Astrocyte (in vitro differentiated cells and primary cell): ENCODE measurements at places on chromosomes 2 and 18. TPM values are rescaled to one million over a fixed set of nuclear protein-coding genes. Genes with fewer than 3 reads are reported as not detected.

GRCh38 chr2:236752096-236752495 lies 182.5 kb downstream of the ACKR3 start:
- no peak for DNase-seq

DNA sequence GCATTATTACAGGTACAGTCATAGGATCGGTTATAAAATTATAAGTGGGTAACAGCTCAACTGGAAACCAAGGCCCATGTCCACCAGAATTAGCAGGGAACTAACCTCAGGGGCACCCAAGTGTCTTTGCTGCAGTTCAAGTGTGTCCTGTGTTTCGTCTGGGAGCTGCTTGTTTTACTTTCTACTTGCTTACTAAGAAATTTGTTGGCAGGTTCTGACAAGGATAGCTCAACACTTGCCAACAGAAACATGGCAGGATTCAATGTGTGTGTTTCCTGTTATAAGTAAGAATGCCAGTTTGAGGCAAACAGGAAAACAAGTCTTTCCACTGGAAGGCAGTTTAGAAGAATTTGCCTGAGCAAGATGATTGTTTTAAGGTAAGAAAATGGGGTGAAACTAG lies 104.5 kb downstream of the EPHA4 start:
- peak; percentile 65 for DNase-seq

DNA sequence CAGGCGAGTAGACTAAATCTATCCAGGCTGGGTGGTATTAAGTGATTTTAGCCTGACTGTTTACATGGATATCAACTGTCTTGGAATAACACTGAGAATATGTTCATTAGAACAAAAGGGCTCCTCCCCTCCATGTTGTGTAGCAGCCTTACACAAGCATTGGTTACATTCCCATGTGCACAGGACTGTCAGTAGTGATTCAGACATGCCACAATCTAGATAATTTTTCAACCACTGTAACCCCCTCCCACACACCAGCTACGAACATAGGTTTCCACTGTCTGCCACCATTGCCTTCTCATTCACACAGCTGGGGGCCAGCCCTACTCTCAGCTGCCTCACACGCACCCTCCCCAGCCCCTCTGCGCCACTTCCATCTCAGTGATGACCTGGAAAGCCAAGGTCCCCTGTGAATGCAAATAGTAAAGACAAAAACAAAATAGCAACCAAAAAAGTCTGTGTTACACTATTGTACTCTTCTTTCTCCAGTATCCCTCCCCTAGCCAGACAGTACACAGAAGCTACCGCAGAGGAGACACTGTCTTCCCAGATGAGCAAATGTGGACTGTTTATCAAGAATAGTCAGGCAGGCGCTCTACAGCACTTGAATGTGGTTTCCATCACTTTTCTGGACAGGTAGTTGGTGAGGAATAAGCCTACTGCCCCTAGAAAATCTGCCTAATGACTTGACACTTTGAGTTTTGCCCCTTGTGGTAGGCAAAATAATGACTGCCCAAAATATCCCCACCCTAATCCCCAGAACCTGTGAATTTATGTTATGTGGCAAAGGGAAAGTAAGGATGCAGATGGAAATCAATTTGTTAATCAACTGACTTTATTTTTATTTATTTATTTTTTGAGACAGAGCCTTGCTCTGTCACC lies 27.9 kb upstream of the TYMS start:
- peak; percentile 32 for DNase-seq

DNA sequence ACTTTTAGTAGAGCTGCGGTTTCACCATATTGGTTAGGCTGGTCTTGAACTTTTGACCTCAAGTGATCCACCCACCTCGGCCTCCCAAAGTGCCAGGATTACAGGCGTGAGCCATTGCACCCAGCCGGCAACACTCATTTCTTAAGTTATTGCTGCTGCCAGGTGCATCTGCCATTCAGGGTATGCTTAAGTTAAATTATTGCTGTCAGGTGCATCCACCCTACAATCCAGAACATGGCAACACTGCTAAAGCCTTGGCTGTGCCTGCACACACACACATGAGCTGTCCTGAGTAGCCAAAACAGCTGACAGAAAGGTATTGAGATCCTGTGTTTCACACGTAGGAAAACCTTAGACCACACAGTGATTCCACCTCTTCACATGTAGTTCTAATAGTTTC lies 148.2 kb downstream of the FAM161A start:
- DNase-seq = no peak

GRCh38 chr2:44522846-44523245 lies 161.1 kb downstream of the CAMKMT start:
- no peak for DNase-seq

DNA sequence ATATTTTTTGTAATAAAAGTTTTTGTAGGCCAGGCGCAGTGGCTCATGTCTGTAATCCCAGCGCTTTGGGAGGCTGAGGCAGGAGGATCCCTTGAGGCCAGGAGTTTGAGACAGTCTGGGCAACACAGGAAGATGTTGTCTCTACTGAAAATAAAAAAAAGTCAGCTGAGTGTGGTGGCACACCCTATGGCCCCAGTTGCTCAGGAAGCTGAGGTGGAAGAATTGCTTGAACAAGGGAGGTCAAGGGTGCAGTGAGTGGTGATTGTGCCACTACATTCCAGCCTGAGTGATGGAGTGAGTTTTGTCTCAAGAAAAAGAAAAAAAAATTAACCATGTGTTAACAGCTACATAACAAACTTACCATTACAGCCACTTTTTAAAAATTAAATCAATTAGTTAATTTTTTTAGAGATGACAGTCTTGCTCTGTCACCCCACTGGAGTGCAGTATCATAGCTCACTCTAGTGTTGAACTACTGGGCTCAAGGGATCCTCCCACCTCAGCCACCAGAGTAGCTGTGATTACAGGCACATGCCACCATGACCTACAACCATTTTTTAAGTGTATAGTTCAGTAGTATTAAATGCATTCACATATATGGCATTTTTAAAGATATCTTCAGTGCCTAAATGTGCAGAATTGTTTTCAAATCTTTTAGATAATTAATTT lies 67.2 kb upstream of the ACYP2 start:
- DNase-seq = no peak

DNA sequence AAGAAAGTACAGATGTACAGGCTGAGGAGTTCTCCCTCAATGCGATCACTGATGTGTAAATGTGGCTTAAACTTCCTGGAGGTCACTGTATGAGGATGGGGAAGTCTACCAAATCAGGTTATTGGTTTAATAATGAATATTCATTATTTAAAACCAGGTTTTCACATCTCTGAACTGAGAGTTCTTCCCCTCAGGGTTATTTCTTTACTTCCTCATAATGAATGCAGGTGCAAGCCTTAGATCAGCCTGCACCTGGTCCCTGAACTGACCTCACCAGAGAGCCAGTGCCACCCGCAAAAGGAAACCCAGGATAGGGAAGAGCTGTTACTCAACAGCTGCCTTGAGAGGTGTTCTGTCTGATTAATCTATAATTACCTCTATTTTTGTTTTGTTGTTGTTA lies 369.0 kb downstream of the EPHA4 start:
- no peak for DNase-seq

GRCh38 chr2:238216651-238217184 lies 13.2 kb upstream of the ILKAP start:
- no peak for DNase-seq

GRCh38 chr2:60806988-60807681 lies 51.1 kb downstream of the PAPOLG start:
- DNase-seq = peak; percentile 71

DNA sequence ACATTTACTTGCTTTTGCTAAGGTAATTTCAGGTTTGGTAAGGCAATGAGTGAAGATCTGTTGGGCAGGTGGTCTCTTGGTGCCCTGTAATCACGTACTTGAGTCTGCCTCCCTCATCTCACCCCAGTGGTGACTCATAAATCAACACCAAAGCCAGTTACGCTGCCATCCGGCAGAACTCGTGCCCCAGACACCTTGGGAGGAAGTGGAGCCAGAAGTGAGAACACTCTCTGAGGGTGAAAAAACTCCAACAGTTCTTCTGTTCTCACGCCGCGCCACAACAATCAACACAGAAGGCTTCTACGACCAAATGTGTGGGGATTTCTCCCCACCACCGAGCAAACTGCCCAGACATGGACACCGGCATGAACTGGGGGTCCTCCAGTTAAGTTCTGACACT lies 206.2 kb downstream of the ARL4C start:
- DNase-seq = no peak

GRCh38 chr2:172181840-172182239 lies 79.1 kb upstream of the DLX2 start:
- DNase-seq = peak; percentile 33

- no peak for DNase-seq
These were observed 25.3 kb upstream of the TNP1 start for GRCh38 chr2:216885117-216885553.

GRCh38 chr18:13501891-13502290 lies 224.5 kb downstream of the FAM210A start:
- peak; percentile 24 for DNase-seq

DNA sequence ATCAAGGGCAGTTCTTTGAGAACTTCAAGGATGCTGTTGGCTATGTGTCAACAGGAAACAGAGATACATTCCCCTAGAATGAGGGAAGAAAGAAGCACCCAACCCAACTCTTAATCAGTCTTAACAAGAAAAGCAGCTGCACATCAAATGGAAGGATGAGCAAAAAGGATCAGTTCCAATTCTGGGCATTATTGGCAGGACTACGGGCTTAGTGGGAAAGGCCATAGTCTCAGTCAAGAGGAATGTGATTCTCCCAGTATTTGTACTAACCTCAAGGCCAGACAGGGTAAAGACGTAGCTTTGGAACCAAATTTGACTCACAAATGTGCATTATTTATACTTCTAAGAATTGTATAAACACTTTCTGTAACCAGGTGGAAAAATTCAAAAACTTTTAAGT lies 18.2 kb downstream of the BMP10 start:
- DNase-seq = peak; percentile 62

DNA sequence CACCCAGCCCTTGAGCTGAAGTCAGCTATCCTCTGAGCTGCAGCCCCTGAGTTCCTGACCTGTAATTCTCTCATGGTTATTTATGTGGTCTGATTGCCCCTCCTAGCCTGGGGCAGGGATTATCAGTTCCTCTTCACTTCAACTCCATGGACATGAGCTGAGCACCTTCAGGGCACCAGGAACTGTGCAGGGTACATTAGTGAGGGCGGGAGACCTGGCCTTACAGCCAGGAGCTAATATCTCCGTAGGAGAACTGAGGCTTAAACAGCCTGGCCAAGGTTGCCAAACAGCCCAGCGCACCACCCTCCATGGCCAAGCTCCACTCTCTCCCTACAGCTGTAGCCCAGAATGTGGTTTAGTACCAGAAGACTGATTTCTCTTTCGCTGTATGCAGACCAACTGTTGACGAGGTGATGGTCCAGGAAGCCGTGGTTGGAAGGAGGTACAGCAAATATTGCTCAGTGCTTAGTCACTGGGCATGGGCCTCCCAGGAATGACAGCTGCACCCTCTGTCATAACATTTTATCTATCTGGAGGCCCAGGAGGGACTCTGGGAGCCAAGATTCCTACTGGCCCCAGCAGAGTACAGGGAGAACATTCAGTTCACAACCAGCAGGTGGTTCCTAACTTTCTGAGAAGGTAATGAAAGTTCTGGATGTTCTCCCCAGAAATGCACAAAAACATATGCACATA lies 228.7 kb upstream of the SIX2 start:
- DNase-seq = peak; percentile 96

DNA sequence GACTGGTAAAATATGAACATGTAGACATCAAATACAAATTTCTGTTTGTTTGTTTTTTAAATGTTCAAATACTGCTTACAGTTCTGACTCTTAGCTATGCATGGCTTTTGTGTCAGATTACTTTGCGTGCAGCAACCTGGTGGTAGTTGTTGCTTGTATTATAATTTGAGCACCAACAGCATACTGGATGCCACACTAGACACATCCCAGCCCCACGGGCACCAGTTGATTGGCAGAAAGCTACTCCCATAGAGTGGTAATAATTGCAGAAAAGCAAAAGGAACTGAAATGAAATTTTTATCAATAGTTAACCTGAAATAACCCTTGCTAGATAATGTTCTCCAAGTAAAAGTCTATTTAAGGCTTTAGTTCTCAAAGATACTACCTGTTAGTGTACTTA lies 91.6 kb downstream of the EHBP1 start:
- DNase-seq = no peak

DNA sequence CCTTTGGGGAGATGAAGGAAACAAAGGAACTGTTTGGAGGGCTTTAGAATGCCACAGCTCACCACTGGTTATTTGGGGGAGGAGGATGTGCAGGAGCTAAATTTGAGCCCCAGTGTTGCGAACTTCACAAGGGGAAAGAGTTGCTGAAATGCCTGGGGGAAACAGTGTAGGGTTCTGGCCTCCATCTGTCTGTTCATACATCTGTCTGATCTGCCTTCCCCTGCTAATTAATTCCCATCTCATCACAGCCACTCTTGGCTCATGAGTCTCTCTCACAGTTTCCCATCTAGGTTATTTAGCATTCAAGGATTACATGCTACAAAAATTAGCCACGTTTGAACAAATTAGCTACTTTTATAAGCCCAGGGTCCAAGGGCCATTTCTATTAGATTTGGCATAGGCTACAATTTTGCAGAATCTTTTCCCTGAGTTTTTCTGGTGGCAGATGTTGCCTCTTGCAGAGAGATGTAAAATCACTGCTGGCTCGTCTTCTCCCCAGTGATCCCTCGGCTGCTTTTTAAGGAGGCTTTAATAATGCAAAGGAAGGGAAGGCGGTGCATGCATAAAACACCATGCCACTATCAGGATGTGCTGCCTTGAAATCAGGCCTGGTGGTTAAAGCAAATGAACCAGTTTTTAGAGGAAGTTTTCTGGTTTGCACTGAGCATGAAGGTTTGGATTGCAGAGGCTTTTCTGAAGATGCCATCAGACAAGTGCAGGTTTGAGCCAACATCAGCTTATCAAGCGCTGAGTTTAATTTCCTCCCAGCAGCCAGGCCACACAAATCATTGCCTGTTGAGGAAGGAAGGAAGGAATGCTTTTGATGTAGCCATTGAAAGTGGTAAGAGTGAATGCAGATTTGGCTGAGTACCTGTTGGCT lies 35.0 kb downstream of the ADD2 start:
- no peak for DNase-seq

GRCh38 chr2:88808652-88809051 lies 117.2 kb downstream of the RPIA start:
- DNase-seq = no peak

DOK6 gene
- total RNA-seq = 2.9 and 3.1 TPM in 2 replicates

GPR55 gene
- total RNA-seq = 0.12 TPM in 1 of 2 replicates, not detected in the other

CYP1B1 gene
- 12.9 and 20.8 TPM in 2 replicates for total RNA-seq

HOXD10 gene
- total RNA-seq = not detected in 2 replicates

UPP2 gene
- total RNA-seq = not detected in 2 replicates

TUBA4A gene
- total RNA-seq = 18.0 and 19.7 TPM in 2 replicates

CDK15 gene
- total RNA-seq = 6.6 and 9.3 TPM in 2 replicates

XIRP2 gene
- 0.25 TPM in 1 of 2 replicates, not detected in the other for total RNA-seq

CYBRD1 gene
- total RNA-seq = 26.7 and 37.2 TPM in 2 replicates

CFC1 gene
- not detected in 2 replicates for total RNA-seq

DSG1 gene
- 0.05 TPM in 1 of 2 replicates, not detected in the other for total RNA-seq

CLEC4F gene
- total RNA-seq = not detected in 2 replicates

IL1R1 gene
- total RNA-seq = 6.9 and 7.5 TPM in 2 replicates

TTC27 gene
- total RNA-seq = 23.5 and 25.1 TPM in 2 replicates

UGT1A7 gene
- not detected in 2 replicates for total RNA-seq

LIMS4 gene
- total RNA-seq = 1.3 and 3.7 TPM in 2 replicates
